ENCODE measurements at places on chromosomes 7 and 10.
A peak's percentile ranks its signal among the peaks of the same experiment; 100 is the strongest.

DNA sequence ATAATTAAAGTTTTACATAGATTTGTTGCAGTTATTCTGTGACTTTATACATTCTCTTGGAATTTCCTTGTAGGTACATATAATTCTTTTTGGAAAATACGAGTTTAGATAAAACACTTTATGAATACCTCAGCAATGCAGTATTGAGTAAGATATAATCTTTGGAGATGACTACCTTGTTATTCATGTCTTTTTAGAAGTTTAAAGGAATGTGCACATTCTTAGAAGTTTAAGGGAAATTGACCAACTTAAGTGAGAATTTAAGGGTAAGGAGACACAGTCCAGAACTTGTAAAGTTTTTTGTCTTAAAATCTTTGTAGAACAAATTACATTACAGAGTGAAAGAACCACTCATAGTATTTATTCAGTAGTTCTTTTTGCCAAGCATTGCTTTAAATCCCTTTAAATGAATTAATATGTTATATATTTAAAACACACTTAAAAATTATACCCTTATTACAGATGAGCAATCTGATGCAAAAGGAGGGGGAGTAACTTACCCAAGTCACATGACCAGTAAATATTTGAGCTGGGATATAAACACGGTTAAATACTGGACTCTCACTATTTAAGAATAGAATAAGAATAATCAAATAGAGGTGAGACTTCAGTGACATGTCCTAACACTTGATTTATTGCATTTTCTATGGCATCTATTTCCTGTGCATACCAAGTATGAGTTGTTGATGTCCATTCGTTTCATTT lies 139.5 kb upstream of the FERD3L start:
- no peak for DNase-seq

GRCh38 chr7:36811807-36812206 lies 87.5 kb upstream of the AOAH start:
- DNase-seq: no peak

GRCh38 chr7:151823566-151824372 lies 53.1 kb downstream of the PRKAG2 start:
- DNase-seq: no peak

GRCh38 chr10:133316266-133316665 lies 7.6 kb downstream of the ZNF511 start:
- no peak for DNase-seq

DNA sequence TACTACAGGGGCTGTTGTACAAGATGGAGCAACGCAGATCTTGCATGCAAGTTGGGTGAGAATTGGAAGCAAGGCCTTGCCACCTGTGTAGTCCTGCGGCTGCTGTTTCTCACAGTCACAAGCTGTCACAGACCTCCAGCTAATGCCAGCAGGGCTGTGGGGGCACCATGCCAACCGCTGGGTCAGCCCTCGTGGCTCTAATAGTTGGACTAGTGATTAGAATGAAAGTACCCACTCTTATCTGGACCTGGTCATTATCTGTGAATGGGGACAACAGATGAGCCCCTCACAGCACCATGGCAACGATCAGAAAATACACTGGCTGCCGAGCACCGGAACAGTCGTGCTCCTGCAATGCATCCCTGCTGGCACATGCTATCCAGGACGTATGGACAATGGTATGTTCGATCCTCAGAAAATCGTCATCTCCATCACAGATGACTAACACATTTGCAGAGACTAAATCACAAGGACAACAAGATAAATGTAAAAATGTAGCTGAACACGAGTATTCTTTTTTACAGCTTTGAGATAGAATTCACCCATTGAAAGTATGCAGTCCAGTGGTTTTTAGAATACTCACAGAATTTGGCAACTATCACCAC lies 80.4 kb upstream of the CALN1 start:
- DNase-seq: no peak

DNA sequence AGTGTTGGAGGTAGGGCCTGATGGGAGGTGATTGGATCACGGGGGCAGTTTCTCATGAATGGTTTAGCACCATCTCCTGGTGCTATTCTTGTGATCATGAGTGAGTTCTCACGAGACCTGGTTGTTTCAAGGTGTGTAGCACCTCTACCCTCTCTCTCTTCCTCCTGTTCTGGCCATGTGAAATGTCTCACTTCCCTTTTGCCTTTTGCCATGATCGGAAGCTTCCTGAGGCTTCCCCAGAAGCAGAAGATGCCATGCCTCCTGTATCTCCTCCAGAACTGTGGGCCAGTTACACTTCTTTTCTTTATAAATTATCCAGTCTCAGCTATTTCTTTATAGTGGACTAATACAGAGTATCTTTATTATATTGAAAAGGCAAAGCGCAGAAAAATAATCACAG lies 90.1 kb downstream of the FAM171A1 start:
- no peak for DNase-seq

DNA sequence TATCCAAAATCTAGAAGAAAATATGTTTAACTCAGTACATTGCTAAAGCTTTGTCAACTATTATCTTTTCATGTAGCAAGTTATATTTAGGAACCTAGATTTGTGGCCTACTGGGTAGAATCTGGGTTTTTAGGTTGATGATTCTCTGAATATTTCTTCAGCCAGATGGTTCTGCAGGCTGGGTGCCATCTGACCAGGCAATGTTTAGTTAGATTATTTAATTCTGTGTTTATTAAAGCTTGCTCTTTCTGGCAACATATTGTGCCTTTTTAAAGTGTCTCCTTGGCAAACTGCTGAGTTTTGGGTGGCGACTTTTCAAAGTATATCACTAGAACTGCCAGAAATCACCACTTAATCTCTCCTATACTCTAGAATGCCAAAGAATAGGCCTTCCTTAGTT lies 114.1 kb downstream of the LHFPL3 start:
- DNase-seq: no peak

GRCh38 chr7:12686234-12686890 lies 1.1 kb upstream of the ARL4A start:
- peak; percentile 87 for DNase-seq

DNA sequence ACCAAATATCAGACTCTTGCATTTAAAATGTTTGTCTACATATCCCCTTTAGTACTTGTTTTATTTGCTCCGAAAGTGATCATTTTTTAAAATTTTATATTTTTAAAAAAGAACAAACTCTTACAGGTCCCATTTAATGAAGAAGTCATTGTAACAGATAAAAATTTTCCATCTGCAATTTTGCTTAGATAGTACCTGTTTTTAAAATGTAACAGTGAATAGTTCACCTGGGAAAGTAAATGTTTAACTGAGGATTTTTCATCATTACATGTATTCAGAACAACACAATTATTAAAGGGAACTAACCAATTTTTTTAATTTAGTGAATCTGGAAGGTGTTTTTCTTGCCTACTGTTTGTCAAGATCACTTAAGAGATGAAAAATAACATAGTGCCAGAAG lies 1099.5 kb upstream of the PHF14 start:
- no peak for DNase-seq

DNA sequence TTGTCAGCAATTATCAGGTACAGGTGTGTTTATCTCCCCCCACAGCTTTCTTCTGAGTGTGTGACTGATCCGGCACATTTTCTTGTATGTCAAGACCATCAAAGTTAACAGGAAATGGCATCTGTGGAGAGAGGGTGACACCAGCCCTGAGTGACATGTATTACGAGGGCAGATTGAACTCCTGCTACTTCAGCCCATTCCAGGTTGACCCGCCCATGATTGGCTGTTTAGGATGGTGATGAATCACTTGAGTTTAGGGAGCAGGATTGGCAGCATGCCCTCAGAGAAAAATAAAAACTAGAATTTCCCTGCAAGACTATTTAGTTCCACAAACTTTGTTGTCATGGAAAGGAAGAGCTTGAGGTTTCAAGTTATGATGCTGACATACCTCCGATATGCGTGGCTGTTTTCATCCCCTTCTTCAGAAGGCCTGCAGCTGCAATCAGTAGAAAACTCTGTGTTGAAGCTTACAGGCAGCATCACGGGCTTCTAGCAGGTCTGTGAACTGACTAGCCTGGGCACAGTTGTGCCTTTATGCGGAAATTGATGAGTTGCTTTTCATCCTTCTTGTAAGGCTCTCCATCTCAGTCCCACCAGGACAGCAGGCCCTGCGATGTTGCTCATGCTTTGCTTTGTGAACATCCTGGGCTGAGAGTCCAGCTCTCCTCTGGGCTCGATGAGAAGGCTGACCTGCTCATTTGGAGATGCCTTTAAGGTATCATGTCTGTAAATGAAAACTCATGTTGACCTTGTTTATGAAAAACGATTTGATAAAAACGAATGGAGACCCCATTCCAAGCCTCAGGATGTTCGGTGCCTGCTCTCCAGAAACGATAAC lies 8.0 kb upstream of the CELF2 start:
- DNase-seq: no peak

DNA sequence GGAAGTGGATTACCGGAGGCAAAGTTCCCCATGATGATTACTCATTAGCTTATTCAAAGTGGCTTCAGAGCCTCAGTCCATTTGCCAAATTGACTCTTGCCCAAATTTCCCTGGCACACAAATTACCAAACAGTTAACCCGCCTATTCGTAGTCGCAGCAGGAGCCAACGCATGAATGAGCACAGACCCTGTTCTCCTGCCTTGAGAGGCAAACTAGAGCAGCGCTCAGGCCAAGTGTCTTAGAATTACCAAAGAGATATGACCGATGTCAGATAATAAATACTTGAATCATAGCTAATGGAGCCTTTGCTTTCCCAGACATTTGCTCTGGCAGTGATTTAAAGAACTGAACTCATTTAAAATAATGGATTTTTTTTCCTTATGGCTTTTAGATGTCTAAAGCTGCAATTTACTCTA lies 64.9 kb downstream of the CTTNBP2 start:
- DNase-seq: peak; percentile 81

DNA sequence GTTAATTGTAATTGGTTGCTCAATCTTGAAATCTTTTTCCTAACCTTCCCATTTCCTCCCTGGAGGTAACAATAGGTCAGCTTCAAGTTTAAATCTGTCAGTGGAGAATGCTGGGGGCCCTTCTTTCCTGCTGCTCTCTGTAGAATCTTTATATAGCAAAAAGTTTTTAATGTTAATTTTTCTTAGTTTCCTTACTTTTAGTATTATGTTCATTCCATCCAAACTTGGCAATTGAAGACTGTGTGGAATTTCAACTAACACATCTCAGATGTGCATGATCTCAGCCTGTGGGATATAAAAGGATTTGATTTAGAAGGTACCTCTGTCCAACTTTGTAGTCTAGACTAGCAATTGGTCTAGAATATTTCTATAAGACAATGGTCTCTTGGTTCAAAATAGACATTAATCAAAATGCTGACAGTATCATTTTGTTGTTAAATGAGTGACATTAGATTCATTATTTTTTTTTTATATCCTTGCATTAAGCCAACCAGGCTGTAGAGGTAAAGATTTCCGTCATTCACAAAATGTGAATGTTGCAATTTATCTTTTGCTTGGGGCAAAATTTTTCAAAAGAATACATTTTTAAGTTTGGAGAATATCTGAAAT lies 100.4 kb upstream of the SEMA3A start:
- DNase-seq: no peak

DNA sequence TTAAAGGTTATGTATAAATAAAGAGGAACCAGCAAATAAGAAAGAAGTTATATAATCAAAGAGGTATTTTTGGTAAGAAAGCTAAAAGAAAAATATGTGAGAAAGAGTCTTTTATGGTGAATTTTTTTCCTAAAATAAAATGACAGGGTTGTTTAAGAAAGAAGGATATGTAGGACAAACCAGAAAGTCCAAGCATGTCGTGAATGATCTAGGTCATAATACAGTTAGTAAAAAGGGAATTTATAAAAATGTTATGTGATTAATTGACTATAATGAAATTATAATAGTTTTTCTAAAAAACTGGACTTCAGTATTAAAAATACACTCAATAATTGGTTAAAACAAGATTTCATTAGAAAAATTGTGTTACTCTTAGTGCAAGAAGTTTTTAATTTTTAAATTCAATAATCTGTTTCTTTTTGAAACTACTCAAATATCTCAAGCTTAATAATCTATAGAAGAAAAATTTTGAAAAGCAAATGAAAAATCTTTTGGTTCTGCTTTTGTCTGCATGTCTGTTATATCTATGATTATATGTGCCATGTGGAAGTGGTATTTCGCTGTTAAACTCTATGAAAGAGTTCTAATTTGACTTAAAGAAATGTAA lies 23.3 kb downstream of the AVL9 start:
- DNase-seq: peak; percentile 58

GRCh38 chr7:112362731-112363131 lies 87.5 kb upstream of the IFRD1 start:
- peak; percentile 19 for DNase-seq

GRCh38 chr7:93117852-93118530 lies at the start of gene SAMD9:
SAMD9 (minus strand) TSS chr7:93117979; CDS start chr7:93106097, 11,882 bp downstream.
- DNase-seq: peak; percentile 81

All from renal cortical epithelial cell (primary cell).